ENCODE measurements at places on chromosomes 12 and 14.

DNA sequence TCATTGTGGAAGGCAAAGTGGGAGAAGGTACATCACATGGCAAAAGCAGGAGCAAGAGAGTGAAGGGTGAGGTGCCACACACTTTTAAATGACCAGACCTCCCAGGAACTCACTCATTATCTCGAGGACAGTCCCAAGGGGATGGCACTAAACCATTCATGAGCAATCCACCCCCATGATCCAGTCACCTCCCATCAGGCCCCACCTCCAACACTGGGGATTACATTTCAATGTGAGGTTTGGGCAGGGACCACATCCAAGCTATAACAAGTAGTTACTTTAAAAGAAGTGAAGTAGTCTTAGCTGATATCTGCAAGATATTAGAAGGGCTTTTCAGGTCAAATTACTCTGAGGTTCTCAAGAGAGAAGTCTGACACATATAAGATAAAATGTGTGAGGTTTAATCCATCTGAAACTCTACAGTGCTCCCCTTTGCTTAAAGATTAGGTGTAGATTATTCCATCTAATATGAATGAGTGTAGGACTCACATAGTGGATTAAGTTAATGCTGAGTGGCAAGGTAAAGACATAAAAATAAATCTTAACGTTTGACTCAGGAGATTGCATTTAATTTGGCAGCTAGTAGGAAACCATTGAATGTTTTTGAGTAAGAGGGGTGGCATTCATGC is 130.8 kb downstream of the TMX1 start:
- peak; percentile 81 for ATAC-seq

DNA sequence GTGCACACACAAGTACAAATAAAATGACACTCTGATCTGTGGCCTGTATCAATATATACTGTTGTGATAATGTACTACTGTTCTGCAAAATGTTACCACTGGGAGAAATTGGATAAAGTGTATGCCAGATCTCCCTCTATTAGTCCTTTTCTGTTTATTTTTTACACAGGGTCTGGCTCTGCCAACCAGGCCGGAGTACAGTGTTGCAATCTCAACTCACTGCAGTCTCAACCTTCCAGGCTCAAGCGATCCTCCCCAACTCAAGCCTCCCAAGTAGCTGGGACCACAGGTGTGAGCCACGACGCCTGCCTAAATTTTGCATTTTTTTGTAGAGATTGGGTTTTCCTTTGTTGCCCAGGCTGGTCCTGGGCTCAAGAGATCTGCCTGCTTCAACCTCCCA is 1.9 kb downstream of the NT5DC3 start:
- ATAC-seq: no peak

DNA sequence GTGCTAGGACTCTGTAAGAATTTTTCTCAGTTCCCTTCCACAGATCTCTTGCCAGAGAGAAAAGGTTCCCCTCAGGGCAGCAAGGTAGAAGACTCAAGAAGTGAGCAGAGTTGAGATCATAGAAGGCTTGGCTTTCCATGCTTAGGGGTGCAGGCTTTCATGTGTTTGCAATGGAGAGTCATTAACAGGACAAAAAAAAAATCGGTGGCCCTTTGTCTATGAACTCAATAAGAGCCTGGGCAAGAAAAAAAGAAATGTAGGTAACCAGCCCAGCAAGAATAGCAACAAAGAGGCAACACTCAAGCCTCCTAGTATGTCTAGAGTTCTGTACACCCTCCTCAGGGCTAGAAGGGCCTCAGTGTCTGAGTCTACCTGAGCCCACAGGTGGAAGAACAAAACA is 23.4 kb upstream of the LRP6 start:
- peak; percentile 41 for ATAC-seq

DNA sequence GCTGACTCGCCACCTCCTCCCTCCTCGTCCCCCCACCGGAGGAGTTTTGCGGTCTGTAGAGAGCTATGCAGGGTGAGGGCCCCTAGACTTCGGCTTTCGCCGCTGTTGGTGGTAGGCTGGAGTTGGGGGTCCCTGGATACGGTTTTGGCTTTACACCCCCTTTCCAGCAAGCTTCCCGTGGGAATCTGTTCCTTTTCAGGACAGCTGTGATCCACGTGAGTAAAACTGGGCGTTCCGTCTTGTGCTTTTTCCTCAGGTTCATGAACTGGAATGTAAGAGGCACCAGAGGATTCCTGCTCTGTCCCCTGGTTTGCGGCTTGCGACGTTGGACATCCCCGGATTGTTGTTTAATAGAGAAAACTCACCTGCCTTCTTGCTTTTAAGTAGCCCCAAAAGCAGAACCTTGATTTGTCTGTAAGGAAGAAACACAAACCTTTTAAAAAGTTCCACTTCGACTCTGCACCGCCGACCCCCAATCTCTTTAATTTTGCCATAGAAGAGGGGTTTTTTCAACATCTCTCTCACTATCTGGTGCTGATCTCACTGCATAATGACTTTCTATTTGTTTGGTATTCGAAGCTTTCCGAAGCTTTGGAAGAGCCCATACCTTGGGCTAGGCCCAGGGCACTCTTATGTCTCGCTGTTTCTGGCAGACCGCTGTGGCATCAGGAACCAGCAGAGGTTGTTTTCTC is 490 bp downstream of the PRORP start:
- peak; percentile 6 for ATAC-seq

- peak; percentile 68 for ATAC-seq
These were observed 18.0 kb downstream of the MFAP5 start for GRCh38 chr12:8644345-8645248.

GRCh38 chr12:661720-662486 is 1.3 kb downstream of the NINJ2 start:
- no peak for ATAC-seq

GRCh38 chr14:101707068-101707842 is 54.3 kb upstream of the PPP2R5C start:
- ATAC-seq: peak; percentile 53

GRCh38 chr14:89566644-89567415 is 149.8 kb upstream of the FOXN3 start:
- ATAC-seq: no peak

GRCh38 chr14:47044841-47045240 is 393.3 kb upstream of the RPL10L start:
- ATAC-seq: no peak

GRCh38 chr12:100963381-100963780 is 168.8 kb downstream of the ANO4 start:
- ATAC-seq: no peak

GRCh38 chr14:104968153-104968527 is 10.0 kb downstream of the AHNAK2 start:
- peak; percentile 9 for ATAC-seq

All from esophagus mucosa (tissue), 1 donor.